ENCODE measurements at places on chromosomes 3 and 15.

DNA sequence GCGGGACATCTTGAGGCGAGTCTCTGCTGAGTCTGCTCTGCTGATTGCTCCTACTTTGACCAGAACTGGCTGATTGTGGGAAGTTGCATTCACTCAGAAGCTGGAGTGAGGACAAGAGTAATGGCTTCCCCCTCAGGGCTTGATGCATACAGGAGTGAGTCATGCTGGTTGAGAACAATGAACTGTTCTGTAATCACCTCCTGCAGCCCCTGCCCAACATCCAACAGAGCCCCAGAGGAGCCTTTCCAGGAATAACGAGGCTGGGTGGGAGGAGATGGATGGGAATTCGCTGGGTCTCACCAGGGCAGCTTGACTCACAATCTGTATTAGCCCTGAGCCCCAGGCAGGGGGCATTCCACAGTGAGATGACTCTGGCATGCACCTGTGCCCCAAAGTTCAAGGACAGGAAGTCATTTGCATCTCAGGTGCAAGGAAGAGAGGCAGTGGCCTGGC, 85.0 kb downstream of the RAB11A start:
- DNase-seq, result no peak

- no peak for DNase-seq
These were observed 1.1 kb upstream of the PARP15 start for GRCh38 chr3:122576174-122576940.

DNA sequence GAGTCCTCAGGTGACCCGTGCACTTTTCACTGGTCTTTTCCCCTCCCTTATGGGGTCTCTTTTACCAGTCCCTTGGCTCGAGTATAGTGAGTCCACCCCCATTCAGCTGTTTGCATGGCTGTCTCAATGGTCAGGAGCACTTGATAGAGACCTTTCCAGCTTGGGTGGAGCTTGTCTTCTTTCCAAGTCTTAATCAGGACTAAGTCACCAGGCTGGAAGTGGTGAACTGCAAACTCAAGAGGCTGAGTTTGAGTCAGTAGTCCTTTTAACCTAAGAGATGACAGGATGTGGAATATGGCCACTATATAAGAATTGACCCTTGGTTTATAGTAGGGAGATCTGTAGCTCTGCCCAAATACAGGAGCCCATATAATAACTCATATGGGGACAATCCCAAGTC, 279.7 kb downstream of the PYDC2 start:
- DNase-seq, result no peak

DNA sequence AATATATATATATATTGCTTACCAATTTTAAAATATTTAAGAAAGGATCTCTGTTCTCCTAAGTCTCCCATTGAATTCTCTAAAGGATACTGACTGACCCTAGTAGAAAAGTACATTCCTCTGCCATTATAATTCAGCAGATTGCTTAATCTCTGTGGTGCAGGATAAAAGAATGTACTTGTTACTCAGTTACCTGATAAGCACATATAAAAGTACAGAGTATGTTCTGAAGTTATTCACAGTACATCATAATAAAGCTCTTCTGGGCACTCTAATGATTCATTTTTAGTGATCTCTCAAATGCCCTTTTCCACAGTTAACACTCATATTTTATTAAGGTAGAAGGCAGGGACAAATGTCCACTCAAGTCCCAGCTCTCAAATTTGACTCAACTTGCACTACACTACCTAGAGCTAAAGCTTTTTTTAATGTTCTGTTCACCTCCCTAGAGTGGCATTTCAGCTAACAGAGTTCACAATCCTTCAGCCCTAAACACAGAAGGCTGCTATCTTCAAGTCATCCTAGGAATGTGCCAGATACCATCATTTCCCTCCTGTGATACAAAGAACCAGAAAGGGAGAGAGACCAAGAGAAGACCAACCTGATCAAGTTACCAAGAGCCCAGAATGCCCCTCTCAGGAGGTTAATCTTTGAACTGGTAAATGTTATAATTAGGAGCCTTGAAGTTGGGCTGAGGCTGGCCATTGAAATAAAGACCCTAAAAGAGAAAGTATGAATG, 53.3 kb downstream of the MEIS2 start:
- DNase-seq, result no peak

DNA sequence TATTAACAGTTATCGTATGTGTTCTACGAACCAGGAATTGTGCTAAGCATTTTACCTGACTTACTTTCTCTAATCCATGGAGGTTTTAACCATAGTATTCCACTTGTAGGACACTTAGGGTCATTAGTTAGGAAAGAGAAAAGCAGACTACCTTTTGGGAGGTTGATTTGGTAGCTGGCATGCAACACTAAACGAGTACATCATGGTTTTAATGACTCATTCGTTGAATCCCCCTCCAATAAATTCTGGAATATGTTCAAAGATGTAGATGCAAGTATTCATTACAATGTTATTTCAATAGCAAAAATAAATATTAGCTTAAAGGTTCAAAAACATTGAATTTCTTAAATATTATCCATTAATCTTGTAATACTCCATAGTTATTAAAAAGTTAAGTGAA, 162.5 kb downstream of the FMN1 start:
- DNase-seq, result no peak

DNA sequence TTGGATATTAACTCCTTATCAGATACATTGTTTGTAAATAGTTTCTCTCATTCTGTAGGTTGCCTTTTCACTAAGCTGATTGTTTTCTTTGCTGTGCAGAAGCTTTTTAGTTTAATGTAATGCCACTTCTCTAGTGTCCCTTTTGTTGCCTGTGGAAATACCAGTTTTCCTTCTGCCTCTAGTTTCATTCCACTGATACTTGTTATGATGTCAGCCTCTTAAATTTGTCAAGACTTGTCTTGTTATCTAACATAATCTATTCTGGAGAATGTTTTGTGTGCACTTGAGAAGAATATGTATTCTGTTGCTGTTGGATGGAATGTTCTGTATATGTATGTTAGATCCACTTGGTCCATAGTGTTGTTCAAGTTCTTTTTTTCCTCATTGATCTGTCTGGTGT, 18.0 kb upstream of the CEP152 start:
- DNase-seq, result no peak

Data from glutamatergic neuron (in vitro differentiated cells).